ENCODE measurements at places on chromosomes 12 and 14.

DNA sequence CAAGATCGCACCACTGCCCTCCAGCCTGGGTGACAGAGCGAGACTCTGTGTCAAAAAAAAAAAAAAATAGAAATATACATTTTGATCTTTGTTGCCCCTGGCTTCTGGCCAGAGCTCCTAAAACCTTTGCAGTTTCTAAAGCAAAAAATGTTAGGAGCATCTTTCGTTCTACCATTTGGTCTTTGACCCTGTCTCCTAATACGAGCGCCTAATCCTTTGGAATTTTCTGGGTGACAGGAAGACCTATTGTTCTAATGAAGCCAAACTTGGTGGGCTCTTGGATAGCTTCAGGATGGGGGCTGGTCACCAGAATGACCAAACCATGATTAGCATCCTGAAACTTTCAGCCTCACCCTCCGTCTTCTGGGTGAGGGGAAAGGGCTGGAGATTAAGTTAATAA lies 32.3 kb upstream of the CLIP1 start:
- no peak for DNase-seq

DNA sequence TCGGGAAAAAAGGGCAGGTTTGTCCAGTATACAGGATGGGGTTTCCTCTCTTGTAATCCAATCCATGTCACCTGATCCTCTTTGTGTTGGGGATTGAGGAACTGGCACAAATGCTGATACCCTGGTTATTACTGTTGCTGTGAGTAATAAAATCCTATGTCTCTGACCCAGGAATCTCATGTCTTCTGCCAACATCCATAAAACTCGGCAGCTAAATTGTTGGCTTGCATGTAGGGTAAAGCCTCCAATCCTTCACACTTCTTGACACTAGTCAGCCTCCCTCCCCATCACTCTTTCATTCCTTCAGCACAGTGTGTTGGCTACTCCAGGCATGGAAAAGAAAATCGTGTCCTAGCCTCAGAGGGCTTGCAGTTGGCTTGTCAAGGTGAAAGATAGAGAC lies 9.2 kb upstream of the NOS1 start:
- no peak for DNase-seq

DNA sequence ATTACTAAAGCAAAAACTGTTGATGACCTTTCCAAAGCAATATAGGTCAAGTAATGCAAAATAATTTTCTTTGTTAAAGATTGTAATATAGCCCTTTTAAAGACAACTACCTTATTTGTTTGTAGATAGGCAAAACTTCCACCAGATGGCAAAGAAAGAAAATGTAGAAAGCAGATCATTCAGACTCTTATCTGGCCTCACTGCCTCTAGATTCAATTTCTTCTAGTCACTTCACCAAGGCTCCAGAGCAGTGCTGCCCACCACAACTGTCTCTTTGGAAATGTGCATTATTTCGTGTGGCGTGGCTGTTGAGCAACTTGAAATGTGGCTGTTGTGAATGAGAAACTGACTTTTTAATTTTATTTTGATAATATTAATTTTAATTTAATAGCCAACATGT lies 127.1 kb downstream of the ITPR2 start:
- DNase-seq, result no peak

DNA sequence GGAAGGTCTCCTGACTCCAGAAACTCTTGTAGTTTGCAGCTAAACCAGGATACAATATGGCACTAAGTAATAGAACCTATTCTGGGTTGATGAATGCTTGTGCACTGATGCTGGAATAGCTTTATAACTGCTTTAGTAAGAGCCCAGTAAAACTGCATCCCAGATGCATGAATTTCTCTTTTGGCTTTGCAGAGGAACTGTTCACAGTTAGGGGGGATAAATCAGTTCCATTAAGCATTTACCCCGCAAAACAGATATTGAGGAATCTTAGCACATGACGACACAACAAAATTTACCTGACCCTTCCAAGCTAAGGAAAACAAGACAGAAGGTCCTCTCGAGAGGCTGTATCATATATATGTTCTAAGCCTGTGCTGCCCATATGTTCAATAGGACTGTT lies 457.4 kb downstream of the FOXG1 start:
- DNase-seq, result no peak

- no peak for DNase-seq
Observed at GRCh38 chr14:72946491-72946890, 20.2 kb downstream of the DCAF4 start.

- no peak for DNase-seq
Observed at GRCh38 chr12:107304588-107305532, 211.5 kb upstream of the CRY1 start.

DNA sequence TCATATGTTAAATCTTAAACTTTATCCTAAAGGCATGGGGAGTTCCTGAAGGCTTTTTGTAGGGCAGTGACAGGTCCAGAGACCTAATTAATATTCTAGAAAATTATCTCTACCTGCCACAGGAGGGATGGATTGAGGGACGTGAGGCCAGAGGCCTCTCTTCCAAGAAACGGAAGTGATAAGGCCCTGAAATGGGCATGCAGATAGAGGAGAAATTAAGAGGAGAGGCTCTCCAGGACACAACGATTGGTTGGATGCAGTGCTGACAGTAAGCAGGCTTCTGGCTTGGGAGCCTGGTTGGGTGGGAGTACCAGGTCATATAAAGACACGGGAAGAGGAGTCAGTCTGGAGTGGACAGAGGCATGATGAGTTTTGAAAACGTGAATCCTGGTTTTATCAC lies 3.1 kb upstream of the BORCS5 start:
- no peak for DNase-seq

GRCh38 chr14:104390221-104390931 lies 189.2 kb upstream of the C14orf180 start:
- no peak for DNase-seq

Data from CD4-positive, alpha-beta T cell treated with Interferon alpha-2 for 1 hour (primary cell).